ENCODE measurements at places on chromosomes 3 and 15.
A peak's percentile ranks its signal among the peaks of the same experiment; 100 is the strongest.

DNA sequence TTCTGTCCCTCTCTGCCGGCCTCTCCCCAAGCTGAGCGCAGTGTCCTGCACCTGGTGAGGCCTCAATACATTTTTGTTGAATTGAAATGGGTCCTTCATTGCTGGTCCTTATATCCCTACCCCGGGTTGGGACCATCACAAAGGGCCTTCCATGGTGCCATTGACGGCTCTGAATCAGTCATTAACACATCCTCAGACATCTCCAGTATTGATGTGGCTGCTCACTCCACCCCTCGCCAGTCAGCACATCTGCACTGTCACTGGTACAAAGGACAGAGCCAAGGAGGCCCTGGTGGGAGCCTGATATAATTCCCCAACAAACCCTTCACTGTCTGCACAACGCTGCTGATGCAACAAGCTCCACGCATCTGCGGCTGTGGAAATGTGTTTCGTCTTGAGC lies 191.6 kb upstream of the TOPAZ1 start:
- no peak for DNase-seq

DNA sequence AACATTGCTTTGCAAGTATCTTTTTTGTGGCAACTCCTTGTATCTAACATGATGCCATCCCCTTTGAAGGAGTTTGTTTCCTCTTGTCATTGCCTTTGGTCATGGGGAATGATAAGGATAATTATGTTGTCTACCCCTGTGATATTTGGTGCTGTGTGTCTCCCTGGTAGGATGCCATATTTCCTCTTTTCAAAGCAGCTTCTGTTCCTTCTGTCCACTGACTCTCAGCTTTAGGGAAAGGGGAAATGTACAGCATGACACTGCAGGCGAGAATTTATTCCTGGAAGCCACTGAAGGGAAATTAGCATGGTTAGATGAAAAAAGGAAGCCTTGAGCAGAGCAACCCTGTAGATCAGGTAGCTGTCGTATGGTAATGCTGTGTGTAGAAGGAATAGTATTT lies 576.7 kb downstream of the CADM2 start:
- DNase-seq = no peak

DNA sequence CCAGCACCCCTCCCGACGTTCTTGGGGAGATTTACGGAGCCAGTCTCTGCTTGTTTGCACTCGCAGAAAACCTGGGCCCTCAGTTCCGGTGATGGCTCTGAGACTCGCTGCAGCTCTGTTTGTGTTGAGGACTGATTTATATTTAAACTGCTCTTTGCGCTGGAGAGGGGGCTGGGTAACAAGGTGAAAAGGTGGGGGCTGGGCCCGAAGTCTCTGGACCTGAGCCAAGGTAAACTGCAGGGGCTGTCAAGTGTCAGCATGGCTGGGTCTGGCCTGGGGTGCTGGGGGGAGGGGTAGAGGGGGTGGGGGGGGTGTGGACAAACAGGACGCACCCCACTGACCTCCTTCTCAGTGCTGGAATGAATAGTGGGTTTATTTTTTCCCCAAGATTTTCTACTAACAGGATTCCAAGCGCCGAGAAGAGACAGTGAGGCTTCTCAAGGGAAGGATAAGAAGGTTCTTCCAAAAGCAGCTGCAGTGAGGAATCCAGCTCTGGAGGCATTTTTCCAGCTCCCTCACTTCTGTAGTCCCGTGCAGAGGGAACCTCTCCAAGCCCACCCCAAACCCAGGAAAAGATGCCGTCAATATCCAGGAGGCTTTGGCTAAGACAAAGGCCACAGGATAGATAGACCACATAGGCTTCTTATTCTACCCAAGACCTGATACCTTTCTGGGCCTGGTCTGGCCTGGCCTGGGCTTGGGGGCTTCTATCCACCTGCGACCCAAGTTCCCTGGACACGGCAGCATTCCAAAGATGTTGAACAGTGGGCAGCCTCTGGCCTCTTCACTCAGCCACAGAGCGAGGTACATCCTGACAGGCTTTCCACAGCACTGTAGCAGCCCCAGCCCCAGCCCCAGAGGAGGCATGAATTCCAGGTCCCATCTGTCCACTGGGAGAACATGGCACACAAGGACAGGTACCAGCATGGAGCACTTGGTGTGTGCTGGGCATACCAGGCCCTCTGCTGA lies 938 bp upstream of the SLCO2A1 start:
- DNase-seq = no peak

GRCh38 chr3:107426223-107426622 lies 49.0 kb downstream of the CCDC54 start:
- no peak for DNase-seq

DNA sequence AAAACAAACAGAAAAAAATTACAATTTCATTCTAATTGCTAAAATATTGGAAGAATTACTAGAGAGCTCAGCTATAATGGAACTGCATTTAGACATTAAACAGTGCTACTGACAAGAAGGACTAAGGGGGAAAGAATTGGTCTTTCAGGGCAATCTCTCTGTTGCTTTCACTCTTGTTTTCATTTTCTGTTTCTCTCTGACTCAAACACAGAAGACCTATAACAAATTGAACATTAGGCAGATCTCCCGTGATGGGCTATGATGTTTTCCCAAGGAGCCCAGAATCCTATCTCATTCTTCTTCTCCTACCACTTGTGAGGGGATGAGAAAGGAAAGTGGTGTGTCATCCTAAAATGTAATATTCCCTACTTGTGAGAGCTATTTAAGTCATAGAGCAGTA lies 358.0 kb upstream of the TGFBR2 start:
- peak; percentile 39 for DNase-seq

GRCh38 chr3:14861446-14862302 lies 42.9 kb downstream of the FGD5 start:
- no peak for DNase-seq

DNA sequence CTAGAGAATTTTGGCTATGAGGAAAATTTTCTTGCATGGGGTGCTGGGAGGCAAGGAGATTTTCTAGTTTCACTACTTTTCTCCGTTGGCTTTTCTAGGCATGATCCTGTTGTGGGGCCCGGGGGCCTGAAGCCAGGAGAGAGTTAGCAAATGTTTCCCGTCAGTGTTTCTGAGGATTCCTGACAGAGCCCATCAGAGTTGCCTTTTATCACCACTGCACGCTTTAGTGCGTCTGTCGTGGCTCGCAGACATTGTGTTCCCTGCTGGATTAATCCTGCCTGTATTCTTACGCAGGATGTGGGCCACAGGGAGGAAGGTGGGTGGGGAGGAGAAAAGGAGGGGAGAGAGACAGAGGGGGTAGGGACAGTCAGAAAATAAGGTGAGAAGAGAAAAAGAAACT lies 18.1 kb upstream of the BOC start:
- peak; percentile 40 for DNase-seq

DNA sequence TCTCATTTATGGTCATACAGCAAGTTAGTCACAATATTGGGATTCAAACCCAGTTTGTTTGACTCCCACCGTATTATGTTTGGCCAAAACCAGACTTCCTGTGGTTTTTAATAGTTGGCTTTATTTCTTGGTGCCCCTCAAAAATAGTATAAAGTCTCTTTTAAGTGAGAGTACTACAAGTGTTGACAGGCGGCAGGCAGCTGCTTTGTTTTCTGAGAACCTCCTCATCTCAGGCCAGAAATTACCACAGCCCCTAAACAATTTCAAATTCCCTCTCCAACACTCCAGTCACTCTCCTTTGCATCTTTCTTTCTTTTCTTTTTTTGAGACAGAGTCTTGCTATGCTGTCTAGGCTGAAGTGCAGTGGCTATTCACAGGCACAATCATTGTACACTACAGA lies 121.5 kb downstream of the POLR2M start:
- DNase-seq = no peak

DNA sequence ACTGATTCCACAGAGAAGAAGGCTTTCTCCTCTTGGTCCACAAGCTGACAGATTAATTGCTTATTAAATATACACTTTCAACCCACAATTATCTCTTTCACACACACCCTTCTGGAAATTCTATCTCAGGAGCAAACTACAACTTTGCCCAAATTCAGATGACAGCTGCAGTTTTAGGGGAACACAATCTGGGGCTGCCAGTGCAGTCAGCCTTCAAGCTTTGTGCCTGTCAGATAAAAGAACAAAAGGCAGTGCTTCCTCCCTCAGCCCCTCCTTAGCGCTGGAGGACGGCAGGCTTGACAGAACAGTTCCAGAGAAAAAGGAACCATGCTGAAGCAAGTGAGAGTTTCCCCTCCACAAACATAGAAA lies 99.6 kb downstream of the TMCC1 start:
- DNase-seq = peak; percentile 13
